ENCODE measurements at places on chromosomes 11 and 22.

GRCh38 chr11:64216879-64217278 lies 9.1 kb downstream of the TRPT1 start:
- DNase-seq: no peak

- DNase-seq: no peak
Observed at GRCh38 chr11:129280027-129280811, 88.1 kb upstream of the ARHGAP32 start.

- no peak for DNase-seq
Observed at GRCh38 chr22:47625531-47626427, 863.3 kb downstream of the TBC1D22A start.

DNA sequence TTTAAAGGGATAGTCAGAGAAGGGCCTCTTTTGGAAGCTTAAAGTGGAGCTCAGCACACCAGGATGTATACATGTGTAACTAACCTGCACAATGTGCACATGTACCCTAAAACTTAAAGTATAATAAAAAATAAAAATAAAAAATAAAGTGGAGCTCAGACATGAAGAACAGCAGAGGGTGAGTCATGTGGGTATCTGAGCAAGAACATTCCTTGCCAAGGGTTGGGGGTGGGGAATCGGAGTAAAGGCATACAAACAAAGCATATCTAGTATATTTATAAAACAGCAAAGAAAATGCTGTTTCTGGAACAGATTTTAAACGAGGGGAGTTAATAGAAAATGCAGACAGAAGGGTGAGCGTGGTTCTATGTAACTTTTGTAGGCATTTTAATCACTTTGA lies 562.6 kb upstream of the ANO3 start:
- no peak for DNase-seq

- no peak for DNase-seq
Observed at GRCh38 chr22:46047226-46047625, 70.3 kb upstream of the WNT7B start.

- no peak for DNase-seq
Observed at GRCh38 chr11:36326524-36327419, 30.7 kb downstream of the PRR5L start.

DNA sequence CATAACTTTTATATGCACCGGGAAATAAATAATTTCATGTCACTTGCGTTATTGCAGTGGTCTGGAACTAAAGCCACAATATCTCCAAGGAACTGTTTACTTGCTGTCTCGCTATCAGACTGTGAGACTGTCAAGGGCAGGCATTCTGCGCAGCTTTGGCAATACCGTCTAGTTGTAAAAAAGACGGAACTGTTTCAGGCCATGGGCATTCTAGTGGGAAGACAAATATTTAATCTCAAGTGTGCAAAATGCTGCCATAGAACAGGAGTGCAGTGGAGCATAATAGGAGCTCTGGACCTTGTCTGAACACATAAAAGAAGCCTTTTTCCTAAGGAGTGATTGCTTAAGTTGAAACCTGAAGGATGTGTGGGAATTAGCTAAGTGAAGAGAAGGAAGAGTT lies 53.8 kb downstream of the PACS1 start:
- no peak for DNase-seq

GRCh38 chr11:132024587-132025295 lies 654.3 kb downstream of the NTM start:
- no peak for DNase-seq

- no peak for DNase-seq
Observed at GRCh38 chr11:100774132-100774531, 87.0 kb downstream of the ARHGAP42 start.

DNA sequence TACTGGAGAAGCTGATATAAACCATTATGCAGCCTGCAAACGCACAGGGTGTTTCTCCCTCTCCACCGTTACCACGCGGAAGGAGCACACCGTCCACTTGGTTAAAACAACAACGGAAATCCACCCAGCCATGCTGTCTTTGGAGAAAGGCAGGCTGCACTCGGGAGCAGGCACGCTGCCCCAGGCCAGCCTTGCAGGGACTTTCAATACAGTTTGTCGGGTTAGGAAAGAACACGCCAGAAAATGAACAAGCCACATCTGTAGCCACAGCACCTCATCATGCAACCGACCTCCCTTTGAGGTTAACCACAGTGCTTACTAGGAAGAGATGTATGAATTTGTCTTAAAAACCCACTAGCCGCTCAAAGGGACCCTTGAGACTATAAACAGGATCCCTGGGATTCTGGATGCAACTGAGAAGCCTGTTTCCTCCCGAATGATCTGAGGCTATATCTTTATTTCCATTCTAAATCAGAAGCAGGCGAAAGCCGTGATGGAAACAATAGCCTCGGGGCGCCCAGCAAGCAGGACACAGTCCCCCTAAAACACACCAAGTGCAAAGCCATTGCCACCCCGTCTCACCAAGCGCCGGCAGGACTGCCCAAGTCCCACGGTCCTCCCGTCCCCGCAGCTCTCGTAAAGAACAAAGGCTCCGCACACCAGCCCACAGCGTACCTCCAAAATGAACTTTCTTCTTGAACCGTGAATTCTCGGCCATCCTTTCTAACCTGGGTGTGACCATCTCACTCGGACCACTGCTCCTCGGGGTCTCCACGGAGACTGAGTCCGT lies 318.9 kb downstream of the CTTN start:
- no peak for DNase-seq

- DNase-seq: no peak
Observed at GRCh38 chr22:19396934-19397733, 34.4 kb downstream of the HIRA start.

GRCh38 chr11:1397862-1398527 lies 8.3 kb downstream of the BRSK2 start:
- DNase-seq: no peak

DNA sequence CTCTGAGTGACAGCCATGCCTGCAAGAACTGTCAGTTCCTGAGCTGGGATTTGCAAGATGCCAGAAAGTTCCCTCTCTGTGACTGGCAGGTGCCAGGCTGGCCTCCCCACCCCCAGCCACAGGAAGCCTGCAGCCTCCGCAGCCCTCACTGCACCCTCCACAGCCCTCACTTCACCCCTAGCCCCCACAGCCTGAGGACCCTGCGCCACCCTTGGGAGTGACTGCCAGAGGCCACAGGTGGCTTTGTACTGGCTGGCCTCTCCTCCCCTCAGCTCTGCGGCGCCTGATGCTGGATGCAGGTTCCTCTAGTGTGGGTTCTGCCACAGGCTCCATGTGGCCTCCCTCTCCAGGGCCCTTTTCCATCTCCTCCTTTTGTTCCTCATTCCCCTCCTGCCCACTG lies 28.7 kb downstream of the MPPED1 start:
- DNase-seq: no peak

- DNase-seq: no peak
Observed at GRCh38 chr11:126318574-126319373, 14.9 kb downstream of the DCPS start.

GRCh38 chr11:64103277-64103985 lies 62.5 kb downstream of the MACROD1 start:
- DNase-seq: no peak

- no peak for DNase-seq
Observed at GRCh38 chr11:17369094-17369493, 17.5 kb downstream of the NCR3LG1 start.

- no peak for DNase-seq
Observed at GRCh38 chr22:22449819-22450218, 58.7 kb downstream of the ZNF280B start.

DNA sequence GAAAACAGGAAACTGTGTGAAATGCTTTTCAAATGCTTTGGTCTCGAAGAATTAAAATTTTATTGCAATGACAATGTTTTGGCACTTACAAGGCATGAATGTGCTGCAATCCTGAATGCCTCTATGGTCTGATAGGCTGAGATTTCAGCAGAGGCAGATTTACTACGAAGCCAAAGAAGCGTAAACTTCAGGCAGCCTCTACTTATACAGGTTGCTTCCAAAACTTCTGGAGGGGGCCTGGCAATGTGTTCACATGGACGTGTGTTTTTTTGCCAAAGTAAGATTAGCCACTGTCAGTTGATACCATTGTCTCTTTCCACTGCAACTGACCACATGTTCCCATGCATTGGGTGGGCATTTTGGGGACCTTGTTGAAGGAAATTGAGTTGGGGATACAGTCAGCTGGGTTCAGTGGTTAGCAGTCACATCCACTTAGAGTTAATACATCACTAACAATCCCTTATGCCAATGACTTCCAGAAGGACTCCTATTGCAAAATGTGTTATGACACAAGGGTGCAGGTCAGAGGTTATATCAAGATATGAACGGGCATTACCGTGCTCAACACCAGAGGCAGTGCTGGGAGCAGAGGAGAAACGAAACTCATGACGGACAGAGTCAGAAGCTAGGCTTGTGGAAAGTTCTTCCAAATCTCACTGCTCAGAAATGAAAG lies 48.8 kb downstream of the ABTB2 start:
- no peak for DNase-seq

DNA sequence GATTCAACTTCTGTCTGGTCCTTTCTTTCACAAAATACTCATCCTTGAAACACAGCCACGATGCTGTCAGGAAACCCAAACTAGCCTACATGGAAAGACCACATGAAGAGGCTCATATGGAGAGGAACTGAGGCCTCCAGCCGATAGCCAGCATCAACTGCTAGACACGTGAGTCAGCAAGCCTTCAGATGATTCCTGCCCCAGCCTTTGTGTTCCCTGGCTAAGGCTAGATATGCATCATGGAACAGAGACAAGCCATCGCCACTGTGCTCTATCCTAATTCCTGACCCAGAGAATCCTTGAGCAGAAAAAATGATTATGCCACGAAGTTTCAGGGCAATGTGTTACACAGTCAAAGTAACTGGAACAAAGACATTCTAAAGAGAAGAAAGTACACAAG lies 75.5 kb downstream of the ENTHD1 start:
- no peak for DNase-seq

GRCh38 chr22:45524966-45525365 lies 22.3 kb downstream of the FBLN1 start:
- DNase-seq: no peak

DNA sequence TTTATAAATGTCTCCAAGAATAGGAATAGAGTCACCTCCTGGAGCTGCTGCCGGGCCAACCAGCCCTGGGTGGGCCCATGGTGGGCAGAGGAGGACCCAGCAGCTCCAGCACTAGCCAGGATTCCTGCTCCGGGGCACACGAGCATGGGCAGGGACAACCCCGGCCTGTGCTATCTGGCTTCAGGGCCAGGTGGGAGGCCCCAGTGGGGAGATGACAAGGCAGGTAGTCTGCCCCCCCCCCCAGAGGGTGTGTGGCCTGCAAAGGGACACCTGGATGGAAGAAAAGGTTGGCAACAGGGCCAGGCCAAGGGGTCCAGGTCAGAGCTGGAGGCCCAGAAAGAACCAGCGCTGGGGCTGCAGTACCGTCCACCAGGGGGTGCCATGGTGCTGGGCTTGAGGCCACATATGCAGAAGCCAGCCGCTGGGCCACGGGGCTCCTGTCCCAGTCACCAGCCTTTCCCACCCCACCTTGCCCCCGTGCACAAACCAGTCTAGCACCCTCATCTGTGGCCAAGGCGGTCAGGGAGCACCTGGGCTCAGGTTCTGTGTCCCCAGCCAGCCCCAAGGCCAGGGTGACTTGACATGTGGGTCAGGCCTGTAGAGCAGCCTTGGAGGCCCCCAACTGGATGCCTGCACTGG lies 3.4 kb downstream of the TSPAN32 start:
- DNase-seq: no peak

- DNase-seq: no peak
Observed at GRCh38 chr11:105393326-105393725, 216.5 kb upstream of the GRIA4 start.

DNA sequence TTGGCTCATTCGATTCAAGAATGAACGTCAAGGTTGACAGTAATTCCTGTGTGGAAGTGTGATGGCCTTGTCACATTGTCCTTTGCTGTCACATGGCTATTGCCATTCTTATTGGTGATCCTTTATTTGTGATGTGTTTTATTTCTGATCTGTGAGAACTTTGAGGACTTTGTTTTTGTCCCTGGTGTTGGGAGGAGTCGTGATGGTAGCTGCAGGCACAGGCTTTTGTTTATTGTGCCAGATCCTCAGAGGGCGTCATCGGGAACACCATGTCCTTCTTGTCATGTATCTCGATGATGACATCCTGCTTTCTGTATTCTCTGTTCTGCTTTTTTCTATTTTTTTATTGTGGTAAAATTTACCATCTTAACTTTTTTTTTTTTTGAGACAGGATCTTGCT lies 5.6 kb downstream of the PICK1 start:
- DNase-seq: no peak

- DNase-seq: no peak
Observed at GRCh38 chr11:3086114-3086513, 28.9 kb upstream of the CARS1 start.

- no peak for DNase-seq
Observed at GRCh38 chr22:26086359-26086758, 82.9 kb upstream of the SEZ6L start.

DNA sequence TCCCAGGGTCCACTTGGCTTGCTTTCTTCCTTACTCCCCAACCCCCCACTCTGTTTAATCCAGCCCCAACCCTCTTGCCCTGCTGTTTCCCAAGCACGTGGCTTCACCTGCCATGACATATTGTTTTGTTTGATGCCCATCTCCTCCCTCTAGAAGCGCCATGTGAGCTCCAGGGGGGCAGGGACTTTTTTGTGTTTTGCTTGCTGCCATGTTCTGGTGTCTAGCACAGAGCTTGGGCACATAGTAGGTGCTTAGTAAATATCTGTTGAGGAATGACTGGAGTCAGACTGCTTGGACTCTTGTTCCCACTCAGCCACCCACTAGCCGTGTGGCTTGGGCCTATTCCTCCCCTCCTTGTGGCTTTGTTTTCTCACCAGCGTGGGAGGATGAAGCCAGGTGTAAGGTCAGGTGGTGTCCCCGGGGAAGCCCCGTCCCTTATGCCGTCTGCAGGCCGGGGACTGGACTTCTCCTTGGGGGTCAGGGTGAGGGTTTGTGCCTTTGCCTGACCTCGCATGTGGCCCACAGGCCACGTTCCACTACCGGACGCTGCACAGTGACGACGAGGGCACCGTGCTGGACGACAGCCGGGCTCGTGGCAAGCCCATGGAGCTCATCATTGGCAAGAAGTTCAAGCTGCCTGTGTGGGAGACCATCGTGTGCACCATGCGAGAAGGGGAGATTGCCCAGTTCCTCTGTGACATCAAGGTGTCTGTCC lies 3.8 kb downstream of the AIP start:
- DNase-seq: no peak

DNA sequence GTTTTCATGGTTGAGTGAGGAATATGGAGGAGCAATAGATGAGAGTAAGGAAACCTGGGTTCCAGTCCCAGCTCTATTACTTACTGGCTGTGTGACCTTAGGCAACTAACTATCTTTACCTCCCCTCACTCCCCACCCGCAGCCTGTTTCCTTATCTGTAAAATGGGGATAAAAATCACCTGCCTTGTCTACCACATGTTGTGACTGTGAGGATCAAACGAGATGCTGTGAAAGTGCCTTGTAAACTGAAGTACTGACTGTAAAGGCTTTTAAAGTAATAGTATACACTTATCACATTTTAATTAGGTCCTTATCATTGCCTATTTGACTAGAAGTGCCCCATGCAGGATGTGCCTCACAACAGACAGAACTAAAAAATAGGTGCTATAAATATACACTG lies 18.9 kb upstream of the PPP2R1B start:
- no peak for DNase-seq

GRCh38 chr11:35639591-35640179 lies 21.4 kb downstream of the FJX1 start:
- DNase-seq: no peak

Data from NCI-H2107 (cell line).